Stimulated activated naive CD8-positive, alpha-beta T cell treated with anti-CD3 and anti-CD28 coated beads, Interleukin-15, Interleukin-2, amounts not matched to agents 100 U/mL and 50 U/mL, for 24 hours (primary cell): ENCODE measurements at places on chromosomes 2 and 18.

DNA sequence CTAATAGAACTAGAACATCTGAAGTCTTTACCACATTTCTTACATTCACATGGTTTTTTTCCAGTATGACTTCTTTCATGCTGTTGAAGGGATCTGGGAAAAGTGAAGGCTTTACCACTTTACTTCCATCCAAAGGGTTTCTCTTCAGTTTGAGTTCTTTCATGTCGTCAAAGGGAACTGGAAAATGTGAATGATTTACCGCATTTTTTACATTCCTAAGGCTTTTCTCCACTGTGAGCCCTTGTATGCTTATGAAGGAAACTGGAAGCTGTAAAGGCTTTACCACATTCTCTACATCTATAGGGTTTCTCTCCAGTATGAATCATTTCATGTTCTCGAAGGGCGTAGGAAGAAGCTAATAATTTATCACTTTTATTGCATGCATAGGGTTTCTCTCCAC lies 46.7 kb downstream of the NBEAL1 start:
- DNase-seq, result no peak

DNA sequence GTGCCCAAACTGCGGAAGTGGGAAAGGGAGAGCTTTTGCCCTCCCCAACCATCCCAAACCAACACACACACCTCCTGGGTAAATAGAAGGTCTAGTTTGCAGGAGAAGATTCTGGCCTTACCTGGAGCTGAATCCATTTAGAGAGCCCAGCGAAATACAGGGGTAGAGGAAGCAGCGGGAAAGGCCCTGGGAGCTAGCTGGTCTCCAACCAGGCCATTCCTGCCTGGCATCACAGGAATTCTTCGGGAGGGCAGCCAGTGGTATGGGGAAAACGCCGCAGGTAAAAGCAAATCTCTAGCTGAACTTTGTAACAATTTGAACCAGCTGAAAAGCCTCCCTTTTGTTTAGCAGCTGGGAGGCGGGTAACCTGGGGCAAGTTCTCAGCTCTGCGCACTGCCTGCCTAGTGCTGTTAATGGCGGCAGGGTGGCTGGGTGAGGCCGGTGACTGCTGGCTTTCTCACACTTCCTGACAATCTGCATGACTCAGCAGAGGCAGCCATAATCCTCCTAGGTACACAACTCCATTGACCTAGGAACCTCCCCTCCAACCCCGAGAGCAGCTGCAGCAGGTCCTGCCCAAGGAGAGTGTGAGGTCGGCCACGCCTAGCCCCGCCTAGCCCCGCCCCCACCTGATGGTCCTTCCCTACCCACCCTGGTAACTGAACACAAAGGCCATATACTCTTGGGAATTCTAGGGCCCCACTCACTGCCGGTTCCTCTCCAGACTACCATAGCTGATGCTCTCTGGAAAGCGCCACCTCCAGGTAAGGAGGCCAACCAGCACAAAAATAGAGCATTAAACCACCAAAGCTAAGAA lies 483.8 kb upstream of the REG3G start:
- no peak for DNase-seq

GRCh38 chr2:8009010-8009597 lies 672.8 kb upstream of the ID2 start:
- no peak for DNase-seq

DNA sequence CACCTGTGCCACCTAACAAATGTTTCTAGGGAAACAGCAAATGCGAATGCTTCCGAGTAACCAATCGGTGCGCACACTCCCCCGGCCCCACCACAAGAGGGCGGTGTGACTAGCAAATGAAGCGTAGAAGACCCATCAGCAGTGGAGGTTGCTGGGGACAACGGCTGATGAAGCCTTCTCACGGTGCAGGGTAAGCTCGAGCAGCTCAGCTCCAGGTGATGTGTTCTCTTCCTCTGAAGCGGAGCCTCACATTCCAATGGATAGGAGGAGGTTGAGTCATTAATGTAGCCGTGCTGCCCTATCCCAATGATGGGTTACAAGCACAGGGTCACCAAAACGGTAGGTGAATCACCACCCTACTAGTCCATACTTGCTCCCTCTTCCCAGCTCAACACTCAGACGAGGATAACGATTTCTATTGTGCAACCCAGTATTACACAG lies 127.6 kb upstream of the TWIST2 start:
- peak; percentile 69 for DNase-seq

DNA sequence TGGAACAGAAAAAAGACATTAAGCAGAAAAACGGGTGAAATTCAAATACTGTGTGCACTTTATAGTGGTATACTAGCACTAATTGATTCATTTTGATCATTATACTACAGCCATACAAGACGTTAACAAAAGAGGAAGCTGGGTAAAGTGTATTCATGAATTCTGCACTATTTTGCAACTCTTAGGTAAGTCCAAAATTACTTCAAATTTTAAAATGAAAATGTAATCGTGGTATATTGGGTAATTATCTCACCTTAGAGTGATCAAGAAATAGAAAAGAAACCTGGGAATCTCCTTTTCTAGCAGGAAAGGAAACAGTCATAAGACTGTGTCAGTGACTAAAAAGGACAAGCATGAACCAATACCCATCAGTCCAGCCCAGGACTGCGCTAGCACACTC lies 5.4 kb downstream of the TGFBRAP1 start:
- no peak for DNase-seq

DNA sequence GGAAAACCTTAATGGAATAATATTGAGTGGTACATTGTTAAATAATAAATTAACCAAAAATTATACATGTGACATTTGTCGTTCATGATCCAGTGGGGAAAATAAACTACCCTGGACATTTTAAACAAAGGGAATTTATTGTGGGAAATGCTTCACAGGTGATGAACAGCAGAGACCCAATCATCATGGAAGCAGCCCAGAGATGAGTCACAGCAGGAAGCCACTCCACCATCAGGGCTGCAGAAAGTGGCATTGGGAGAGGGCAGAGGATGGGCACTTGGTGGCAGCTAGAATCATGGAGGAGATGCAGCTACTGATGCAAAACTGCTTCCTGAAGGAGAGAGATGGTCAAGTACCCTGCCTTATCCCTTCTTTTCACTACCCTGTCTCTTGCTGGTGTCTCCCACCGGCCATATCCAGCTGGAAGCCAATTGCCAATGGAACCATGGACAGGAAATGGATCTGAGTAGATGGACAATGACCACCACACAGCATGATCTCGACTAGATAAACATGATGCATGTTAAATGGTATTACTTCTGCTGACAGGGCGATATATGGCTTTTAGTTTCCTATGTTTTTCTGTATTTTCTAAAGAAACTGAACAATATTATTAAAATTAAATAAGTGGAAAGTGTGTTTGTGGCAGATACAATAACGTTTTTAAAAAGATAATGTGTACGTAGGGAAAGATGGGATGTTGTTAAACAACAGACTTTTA lies 139.8 kb downstream of the RPIA start:
- no peak for DNase-seq

- DNase-seq, result no peak
Measured at GRCh38 chr2:85584857-85585780, 888 bp downstream of the VAMP5 start.

GRCh38 chr2:120468136-120468535 lies 122.2 kb downstream of the INHBB start:
- DNase-seq, result no peak

DNA sequence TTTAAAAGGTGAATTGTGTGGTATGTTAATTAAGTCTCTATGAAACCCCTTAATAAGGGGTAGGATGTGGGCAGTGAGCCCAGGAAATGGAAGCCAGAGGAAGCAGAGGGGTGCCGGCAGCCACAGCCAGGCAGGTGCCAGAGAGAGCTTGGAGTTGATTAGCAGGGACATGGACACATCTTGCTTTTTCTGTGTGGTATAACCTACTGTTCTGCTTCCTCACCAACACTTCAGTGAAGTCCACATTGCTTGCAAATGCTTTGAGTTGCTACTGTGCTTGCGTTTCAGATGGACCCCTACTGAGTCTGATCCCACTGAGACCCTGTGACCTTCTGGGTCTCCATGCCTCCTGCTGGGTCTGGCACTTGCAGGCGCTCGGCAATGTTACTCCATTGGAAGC lies 30.3 kb upstream of the ARHGEF4 start:
- DNase-seq, result no peak

- DNase-seq, result no peak
Measured at GRCh38 chr2:197102231-197102630, 175.7 kb upstream of the PGAP1 start.

DNA sequence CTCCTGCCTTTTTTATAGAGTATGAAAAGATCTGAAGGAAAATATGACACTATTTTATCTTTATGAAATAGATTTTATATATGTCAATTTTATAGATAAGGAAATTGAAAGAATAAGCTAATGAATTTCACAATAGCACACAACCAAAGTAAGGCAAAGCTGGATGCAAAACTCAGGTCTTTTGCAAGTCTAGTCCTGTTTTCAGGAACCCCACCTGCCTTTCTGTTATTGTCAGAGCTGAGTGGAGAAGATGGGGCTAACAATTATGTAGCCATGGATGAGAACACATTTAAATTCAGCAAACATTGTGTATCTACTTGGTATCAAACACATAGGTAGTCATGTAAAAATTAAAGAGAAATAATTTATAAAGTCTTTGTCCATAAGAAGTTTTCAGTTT lies 161.5 kb upstream of the ZEB2 start:
- no peak for DNase-seq

DNA sequence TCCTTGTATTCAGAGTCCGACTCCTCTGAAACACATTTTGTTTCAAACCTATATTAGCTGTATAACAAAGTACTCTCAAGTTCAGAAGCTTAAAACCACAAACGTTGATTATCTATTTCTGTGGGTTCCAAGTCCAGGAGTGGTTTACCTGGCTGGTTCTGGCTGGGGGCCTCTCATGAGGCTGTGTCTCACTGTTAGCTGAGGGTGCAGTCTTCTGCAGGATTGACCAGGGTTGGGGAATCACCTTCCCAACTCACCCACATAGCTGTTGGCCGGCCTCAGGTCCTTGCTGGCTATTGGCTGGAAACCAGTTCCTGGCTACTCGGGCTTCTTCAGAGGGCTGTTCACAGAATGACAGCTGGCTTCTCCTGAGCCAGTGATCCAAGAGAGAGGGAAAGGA lies 18.0 kb upstream of the ATIC start:
- no peak for DNase-seq

- DNase-seq, result no peak
Measured at GRCh38 chr2:40680547-40680946, 228.7 kb upstream of the SLC8A1 start.

GRCh38 chr2:239399433-239399920 lies 1.3 kb downstream of the HDAC4 start:
- DNase-seq, result peak; percentile 44

DNA sequence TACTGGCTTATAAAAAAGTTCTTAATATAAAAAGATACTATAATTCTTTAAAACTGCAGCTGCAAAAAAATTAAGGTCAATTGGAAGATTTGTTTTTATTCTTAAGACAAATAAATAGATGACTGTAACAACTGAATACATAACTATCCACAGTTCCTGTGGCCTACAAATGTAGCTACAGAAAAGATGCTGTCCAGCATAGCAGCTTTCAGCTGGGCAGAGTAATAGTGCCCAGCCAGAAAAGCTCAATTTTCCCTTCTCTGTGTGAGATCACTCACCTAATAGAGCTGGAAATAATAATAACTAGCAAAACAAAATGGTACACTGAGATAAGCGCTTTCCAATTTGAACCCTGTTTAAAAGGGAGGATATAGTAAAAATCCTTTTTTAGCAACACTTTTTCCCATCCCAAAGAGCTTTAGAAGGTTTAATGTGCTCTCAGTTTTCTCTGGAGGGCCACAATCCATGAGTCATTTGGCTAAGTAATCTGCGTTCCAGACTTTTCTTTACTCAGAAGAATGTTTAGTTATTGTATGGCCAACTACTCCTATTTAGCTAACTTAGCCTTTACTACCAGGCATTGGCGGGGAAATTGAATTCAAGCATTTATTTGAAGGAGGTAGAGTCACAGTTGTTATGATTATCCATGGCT lies 158.1 kb upstream of the SLC39A10 start:
- no peak for DNase-seq

GRCh38 chr2:41867553-41867952 lies 180.3 kb upstream of the PKDCC start:
- DNase-seq, result no peak

GRCh38 chr2:58514252-58514651 lies 273.1 kb upstream of the FANCL start:
- DNase-seq, result no peak

GRCh38 chr18:27860701-27861107 lies 316.2 kb downstream of the CDH2 start:
- no peak for DNase-seq

DNA sequence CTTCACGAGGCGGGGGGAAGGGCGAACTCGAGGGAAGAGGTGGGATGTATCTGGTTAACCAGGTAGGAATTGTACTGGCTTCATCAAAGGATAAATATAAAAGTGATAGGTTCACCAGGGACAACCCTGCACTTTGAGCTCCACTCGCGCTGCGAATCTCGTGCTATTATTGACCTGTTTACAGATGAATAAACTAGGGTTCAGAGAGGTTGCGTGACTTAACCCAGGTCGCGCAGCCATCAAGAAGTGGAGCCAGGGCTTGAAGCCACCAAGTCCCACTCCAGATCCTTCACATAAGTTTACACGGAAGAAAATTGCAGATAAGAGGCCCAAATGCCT lies 1.4 kb upstream of the CYP1B1 start:
- no peak for DNase-seq

DNA sequence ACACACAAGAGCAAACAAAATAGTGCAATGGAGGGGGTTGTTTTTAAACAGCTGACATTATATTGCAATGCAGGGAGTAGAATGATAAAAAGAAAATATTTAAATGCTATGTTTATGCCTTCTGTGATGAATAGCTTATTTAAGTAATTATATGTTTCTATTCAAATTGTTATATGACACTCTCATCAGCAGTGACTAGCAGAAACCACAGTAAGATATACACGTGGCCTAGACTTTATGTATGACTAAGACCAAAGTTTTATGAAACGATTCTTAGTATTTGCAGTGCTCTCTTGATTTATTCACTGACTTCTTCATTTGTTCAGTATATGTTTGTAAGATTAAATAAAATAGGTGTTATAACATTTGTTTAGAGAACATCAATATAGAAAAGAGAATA lies 26.1 kb upstream of the C1D start:
- no peak for DNase-seq

DNA sequence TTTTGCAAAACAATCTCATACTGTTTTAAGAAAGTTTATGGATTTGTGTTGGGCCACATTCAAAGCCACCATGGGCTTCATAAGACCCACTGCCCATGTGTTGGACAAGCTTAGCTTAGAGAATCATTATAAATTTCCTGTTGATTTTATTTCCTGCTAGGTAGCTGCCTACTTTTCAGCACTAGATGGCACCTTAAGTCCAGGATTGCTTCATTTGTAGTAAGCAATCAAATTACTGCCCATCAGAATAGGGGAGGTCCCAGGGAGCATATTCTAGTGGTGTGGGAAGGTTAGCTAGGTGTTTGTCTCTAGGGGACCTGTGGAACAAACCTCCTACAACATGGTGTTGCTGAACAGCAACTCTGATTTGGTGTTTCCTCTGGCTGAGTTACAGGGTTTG lies 11.0 kb upstream of the DCDC2C start:
- no peak for DNase-seq

GRCh38 chr18:27793013-27793785 lies 383.7 kb downstream of the CDH2 start:
- no peak for DNase-seq
